ENCODE measurements at places on chromosomes 7 and 10.

GRCh38 chr10:31055573-31056251 is 24.0 kb upstream of the ZNF438 start:
- no peak for DNase-seq

DNA sequence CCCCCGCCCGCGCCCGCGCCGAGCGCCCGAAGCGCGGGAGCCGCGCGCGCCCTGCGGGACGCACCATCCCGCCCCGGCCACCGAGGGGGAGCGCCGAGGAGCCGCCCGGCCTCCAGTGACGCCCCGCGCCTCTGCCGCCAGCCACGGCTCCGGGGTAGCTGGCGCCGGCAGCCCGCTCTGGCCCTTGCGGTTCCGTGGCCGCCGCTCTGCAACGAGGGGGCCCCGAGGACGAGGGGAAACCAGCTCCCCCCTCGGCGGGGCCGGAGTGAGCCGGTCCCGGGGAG is at the start of gene PAXIP1:
Gene PAXIP1 (minus strand): TSS at position 33 of the 284 bp plus-strand sequence. CDS start 195 bp downstream, outside the sequence.
- no peak for DNase-seq

- DNase-seq, result peak; percentile 49
These were observed 62.4 kb downstream of the MICU1 start for GRCh38 chr10:72563327-72563932.

GRCh38 chr7:139043823-139044812 is 8.3 kb upstream of the ZC3HAV1L start:
- DNase-seq, result peak; percentile 84

DNA sequence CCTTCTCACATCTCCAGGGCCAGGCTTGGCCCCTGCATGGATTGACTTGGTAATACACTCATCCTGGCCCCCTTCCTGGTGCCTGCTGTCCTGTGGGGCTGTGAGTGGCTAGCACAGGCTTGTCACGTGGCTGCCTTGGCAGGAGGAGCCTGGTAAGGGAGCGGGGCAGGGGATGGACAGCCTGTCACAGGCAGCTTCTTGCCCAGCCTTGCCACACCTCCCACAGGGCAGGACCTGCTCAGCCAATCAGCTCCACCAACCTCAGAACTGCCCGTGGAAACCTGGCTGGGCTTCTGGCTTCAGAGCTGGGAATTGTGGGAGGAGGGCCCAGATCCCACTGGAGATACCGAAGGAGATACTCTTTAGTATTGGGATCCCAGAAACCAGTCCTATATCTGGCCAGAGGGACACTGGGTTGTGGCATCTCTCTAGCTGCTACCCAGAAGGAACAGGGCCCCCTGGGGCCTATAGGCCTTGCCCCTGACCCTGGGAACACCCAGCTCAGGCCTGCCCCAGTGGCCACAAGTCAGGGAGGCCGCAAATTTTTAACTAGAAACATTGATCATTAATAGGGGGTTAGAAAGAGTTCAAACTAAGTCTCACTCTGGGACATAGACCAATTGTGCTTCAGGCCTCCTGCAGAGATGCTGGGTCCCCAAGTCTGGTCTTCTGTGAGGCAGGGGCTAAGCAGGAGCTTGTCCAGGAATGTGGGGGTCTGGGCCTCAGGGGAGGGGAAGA is at the start of gene HOGA1:
Gene HOGA1 (plus strand): TSS at position 330 of the 738 bp plus-strand sequence. CDS start 315 bp downstream, at position 645.
- DNase-seq, result no peak
